Amniotic stem cell (primary cell): ENCODE measurements at places on chromosomes 2 and 18.

DNA sequence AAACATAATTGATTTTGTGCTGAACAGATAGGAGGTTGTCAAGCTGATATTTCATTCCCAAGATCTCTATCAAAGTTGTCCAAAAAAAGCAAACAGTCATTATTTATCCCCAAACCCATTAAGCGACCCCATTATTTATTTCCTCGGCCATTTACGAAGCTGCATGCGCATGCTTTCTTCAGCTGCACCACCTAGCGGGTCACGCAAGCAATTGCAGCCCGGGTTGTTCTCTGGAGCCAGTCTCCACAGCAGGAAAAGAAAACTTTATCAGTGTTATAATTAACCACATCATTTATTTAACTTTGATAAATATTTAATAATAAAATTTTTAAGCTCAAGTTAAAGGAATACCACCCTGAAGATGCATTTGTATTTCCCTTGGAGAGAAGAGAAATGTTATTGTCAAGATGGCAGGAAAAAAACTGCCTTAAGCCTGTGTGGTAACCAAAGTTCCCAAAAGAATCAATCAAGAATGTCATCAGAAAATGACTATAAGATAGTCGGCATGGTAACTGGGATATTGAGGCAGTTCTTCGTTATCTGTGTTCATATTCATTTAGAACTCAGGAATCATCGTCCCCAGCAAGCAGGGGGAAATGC is 304.7 kb downstream of the FBXO15 start:
- DNase-seq: peak; percentile 11

GRCh38 chr18:79497638-79498081 is 101.9 kb downstream of the NFATC1 start:
- no peak for DNase-seq

- no peak for DNase-seq
Measured at GRCh38 chr2:181954538-181954883, 31.1 kb upstream of the PPP1R1C start.

GRCh38 chr2:80548469-80548868 is 243.9 kb upstream of the LRRTM1 start:
- no peak for DNase-seq

DNA sequence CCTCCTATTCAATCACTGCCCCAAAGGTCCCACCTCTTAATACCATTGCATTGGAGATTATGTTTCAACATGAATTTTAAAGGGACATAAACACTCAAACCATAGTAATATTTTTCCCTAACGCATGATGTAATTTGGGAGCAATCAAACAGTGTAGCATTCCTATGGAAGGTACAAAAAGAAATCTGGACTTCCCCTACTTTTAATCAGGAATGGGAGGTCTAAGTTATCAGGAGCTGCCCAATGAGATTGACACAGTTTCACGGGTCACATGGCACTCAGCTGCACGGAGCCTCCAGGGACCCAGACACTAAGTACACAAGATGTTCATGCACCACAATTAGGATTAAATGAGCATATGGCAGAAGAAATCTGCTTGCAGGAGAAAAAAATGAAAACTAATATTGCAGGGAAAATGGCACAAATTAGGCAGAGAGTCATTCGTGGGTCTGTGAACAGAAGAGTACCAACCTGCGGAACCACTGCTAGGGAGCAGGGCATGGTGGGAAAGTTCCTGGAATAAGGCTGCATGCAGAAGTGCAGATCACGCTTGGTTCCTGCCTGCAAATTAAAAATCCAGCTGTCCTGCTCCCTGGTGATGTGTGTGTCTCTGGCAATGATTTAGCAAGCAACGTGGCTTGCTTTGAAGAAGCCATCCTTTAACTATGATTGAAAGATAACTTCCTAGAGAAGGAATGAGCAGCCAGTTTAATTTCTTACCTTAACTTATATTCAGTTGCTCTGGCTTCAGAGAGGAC is 326.6 kb upstream of the ID2 start:
- DNase-seq: no peak

- DNase-seq: no peak
Measured at GRCh38 chr2:157377861-157378260, 52.2 kb upstream of the ERMN start.

DNA sequence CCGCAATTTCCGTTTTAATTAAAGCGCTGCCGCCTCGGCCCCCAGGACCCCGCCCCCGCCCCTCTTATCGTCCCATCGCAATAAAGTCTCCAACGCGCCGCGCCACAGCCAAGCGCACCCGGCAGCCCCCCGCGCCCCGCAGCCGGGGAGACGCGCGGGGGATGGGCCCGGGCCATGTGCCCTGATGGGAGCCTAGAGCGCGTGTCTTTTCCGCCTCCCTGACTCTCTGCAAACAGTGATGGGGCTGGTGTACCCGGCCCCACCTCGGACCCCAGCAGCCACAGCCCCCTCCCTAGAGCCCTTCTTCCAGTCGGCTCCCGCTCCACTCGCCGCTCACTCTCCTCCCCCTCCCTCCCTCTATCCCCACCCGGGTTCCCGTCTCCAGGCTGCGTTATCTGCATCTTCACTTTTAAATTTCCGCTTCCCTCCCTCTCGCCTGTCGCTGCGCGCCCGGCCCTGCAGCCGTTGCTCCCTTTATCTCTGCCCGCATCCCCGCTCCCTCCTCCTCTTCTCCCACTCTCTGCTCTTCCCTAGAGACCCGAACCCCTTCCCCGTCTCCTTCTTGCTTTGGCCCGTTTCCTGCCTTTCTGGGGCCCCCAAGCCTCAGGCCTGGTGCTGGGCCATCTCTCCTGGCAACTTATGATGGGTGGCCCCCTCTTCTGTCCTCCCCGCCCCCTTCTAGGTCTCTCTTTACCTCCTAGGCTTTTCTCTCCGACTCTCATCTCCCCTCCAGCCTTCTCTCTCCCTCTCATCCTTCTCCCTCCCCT is 524 bp upstream of the FEV start:
- DNase-seq: no peak

DNA sequence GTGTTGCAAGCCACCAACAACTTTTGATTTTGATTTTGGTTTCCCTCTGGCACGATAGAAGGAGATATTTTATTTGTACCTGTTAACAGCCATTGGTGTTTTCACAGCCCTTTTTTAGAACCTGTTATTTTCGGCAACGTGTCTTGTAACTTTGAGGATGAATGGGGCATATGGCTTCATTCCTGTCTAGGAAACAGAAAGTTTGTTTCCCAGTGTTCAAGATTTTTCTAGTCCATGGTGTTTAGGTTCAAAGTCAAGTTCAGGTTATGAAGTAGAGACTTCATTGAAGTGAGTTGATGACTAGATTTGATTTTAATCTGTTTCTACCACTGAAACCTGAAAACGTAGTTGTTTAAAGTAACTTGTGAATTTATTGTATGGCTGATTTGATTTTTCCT is 343 bp downstream of the RASGRP3 start:
- DNase-seq: no peak

DNA sequence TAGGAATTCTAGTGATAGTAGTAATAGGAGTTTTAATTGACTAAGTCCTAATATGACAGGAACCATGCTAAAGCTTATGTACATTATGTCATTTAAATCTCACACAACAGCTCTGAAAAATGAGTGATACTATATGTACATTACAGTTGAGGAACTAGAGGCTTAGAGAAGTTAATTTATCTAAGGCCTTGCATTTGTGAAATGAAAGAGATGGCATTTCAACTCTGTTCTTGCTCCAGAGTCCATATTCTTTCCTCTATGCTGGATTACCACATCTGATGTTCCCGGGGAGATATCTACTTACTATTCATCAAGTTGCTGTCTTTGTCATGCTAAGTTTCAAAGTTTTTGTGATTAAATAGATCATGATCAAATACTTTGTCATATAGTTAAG is 5.7 kb downstream of the AGPS start:
- DNase-seq: no peak

- DNase-seq: no peak
Measured at GRCh38 chr2:185970148-185970852, 231.7 kb downstream of the FSIP2 start.

DNA sequence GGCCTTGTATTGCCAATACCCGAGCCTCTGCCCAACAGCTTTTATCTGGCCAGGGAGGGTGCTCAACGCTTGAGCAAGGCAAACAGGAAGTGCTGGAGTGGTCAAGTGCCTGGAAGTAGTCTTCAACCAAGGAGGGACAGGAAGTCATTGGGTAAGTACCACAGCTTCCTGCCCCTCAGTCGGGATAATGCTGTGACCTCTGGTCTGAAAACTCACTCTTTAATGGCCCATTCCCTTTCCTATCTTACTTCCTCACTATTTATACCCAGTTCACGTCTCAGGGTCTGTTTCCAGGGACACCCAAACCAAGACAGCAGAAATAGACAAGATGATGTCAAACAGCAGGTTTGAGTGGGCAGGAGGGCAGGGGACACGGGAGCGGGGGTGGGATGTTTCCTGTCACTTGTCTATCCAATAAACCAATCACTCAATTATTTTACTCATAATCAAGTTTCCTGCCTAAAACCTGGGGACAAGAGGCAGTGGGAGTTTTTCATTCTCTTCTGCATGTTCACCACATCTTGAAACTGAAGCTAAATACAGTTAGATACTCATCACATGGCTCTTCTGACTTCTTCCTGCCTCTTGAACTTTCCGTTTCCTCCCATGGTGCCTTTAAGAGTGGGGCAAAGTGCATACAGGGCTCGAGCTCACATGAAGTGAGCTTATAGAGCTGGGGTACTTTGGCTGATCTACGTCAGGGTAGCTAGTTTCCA is 68.9 kb upstream of the CAB39 start:
- no peak for DNase-seq

GRCh38 chr18:23188068-23188760 is 52.9 kb downstream of the CABLES1 start:
- DNase-seq: no peak

DNA sequence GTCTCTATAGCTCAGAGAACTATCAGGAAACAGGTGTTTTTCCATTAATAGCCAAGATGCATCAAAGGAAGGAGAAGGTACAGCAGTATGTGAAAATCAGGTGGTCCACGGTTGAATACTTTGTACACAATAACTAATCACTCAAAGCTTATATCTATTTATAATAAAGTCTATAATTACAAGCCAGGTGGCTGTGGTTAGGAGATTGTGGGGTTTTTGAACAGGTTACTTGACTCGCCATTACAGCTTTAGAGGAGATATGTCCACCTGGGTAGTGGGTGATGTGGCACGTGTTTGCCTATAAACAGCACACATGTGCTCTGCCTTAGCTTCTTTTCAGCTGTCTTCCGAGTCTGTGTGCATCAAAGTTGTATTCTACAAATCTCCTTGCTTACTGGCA is 892.2 kb upstream of the ZEB2 start:
- DNase-seq: no peak

DNA sequence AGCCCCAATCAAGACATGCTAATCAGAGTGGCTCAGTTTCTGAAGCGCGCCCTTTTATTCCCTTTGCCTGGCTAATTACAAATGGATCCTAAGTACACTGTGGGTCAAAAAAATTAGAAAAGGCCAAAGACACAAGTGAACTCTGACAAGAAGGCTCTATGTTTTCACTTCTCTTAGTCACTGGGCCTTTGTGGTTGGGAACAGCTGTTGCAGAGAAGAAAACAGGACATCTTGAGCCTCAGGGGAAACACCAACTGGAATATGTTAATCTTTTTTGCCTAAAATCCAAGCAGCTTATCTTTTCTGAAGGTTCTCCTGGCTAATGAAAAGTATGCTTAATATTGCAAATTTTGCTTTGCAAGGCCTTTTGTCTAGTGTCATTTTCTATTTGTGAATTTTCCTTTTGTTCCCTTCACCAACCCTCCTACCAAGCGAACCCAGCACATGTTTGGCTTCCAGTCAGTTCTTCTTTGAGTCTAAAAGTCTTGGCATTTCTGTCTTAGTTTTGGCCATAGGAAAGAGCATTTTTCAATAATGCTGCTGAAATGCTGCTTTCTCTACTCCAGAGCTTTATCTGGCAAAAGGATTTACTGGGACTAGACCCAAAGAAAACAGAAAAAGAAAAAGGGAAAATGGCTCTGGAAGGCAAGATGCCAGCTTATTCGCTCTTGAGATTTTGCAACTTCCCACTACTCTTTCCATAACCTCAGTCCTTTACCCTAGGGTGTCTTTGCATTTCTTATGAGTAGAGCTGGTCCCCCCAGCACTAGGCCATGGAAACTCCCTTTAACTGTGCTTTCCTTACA is 440.2 kb upstream of the ST6GAL2 start:
- peak; percentile 21 for DNase-seq

GRCh38 chr2:129129087-129129486 is 810.4 kb upstream of the HS6ST1 start:
- DNase-seq: no peak

DNA sequence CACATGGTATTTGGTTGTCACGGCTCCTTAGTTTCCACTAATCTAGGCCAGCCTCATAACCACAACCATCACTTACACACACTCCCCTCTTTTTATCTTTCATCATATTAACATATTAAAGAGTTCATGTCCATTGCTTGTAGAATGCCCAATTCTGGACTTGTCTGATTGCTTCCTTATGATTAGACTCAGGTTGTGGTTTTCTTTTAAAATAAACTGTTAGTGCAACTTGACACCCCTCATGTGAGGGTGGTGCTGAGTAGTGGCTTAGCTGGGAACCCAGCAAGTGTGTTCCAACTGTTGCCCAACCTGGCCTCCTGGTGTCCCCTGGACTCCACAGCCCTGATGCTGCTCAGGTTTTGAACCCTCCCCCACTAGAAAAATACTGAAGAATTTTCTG is 20.1 kb upstream of the CD207 start:
- no peak for DNase-seq
